ENCODE measurements at places on chromosomes 2 and 18.

DNA sequence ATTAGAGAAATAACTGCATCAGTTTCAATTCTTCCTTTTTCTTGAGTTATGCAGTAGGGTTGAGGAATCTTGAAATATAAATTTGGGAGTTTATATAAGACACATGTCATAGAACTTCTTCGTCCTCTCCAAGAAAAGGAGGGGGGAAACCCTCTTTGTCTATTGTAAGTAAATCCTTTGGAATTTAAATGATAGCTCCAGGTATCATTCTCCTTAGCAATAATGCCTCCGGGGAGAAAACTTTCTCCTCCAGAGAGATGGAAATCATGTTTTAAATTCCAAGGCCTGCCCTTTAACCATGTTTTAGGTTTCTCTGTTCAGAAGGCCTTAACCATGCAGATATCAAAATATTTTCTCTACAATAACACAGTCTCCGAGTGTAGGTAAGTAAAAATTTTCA lies 899.7 kb upstream of the GCFC2 start:
- DNase-seq = no peak

- DNase-seq = no peak
Observed at GRCh38 chr2:240413813-240414429, 21.5 kb upstream of the GPC1 start.

GRCh38 chr2:157404363-157404762 lies 39.5 kb downstream of the CYTIP start:
- DNase-seq = no peak

GRCh38 chr2:137339051-137339450 lies 573.7 kb downstream of the THSD7B start:
- DNase-seq = no peak

- DNase-seq = no peak
Observed at GRCh38 chr2:235225261-235225660, 268.6 kb upstream of the AGAP1 start.
